Activated T-cell treated with anti-CD3 and anti-CD28 coated beads, Interleukin-2, amount 50 U/mL, for 24 hours (primary cell): ENCODE measurements at places on chromosomes 2 and 18.

DNA sequence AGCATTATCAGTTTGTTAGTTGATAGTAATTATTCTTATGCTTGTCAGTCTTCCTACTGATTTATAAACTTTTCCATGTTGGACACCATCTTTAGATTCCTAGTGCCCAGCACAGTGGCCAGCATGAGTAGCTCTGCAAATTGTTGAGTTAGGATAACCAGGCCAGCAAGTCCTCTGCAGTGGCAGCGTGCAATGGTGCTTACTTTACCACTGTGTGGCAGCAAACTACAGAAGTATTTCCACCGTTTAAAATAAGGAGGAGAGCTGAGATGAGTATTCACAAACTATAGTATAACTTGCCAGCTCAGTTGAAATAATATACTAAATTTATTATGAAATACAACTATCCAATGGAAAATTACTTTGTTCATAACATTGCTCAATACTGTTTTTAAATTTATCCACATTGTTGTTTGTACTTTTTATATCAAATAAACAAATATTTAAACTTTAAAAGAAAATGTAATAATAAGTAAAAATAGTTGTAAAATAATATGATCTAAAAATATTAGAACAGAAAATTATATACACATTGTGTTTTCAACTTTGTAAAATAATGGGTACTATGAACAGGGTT is 9.3 kb upstream of the THADA start:
- no peak for DNase-seq

DNA sequence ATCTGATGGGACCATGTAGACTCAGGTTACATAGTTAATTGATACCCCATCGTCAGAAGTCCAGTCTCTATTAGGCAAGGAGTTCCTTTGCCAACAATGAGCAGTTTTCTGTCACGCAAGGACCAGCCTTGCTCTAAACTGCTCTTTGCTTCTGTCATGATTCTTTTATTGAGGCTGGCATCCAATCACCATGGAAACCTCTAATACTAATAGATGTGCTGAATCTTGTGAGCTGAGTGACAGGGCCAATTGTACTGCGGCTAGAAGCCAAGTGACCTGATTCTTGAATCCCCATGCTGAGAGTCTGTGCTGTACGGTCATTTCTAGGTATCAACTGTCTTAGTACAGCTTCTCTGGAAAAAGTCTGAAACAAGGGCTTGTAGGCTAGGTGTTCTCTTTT is 395.6 kb downstream of the RND3 start:
- DNase-seq: no peak

DNA sequence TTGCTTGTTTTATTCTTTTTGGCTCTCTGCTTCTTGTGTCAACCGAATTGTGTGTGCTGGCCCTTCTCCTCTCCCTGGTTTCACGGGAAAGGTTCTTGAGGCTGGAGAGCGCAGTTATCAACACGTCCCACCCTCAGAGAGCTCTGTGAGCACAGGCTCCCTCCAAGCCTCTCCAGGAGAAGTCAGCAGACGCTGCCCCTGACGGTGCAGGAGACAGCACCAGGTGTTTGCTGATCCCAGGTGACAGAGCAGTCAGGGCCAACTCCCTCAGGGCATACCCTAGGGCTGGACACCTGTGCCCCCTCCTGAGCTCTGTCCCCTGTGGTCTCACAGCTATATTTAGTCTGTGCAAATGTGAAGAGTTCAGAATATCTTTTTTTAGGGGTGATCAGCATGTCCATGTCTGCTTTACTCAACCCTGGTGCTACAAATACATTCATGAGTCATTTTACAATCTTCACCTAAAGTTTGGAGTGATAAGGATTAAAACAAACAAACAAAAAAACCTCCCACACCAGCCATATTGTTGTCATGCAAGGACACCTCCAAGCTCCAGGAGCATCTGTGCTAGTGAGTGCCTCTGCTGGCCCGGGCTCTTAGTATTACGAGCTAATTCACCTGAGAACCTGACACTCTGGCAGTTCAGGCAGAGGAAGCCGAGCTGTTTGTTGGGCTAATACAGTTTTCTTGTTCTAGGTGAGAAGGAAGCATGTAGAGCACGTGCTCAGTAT is 65.9 kb upstream of the TMEM200C start:
- no peak for DNase-seq

GRCh38 chr2:176650104-176650837 is 381.0 kb downstream of the MTX2 start:
- no peak for DNase-seq

DNA sequence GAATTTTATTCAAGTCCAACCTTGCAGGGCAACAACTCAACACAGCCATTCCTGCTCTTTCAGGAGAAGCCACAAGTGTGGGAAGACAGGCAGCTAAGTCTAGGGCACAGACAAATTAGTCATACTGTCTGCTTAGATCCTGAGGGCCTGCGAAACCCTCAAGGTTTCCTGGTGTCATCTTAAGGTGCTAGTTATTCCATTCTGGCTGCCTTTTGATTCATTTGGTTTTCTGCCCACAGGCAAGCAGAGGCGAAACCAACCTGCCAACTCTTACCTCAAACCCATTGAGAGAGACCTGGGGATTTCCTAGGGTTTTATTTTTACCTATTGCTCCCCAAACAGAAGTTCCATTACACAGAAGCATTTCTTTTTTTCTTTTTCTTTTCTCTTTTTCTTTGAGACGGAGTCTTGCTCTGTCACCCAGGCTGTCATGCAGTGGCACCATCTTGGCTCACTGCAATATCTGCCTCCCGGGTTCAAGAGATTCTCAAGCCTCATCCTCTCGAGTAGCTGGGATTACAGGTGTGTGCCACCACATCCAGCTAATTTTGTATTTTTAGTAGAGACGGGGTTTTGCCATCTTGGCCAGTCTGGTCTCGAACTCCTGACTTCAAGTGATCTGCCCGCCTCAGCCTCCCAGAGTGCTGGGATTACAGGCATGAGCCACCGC is 23.7 kb upstream of the SCYGR1 start:
- DNase-seq: peak; percentile 60
